Right renal pelvis (tissue), 4 donors: ENCODE measurements at places on chromosomes 6 and 20. TPM values are rescaled to one million over a fixed set of nuclear protein-coding genes. Genes with fewer than 3 reads are reported as not detected.

CTAGE9 gene
- not detected for polyA plus RNA-seq

DNA sequence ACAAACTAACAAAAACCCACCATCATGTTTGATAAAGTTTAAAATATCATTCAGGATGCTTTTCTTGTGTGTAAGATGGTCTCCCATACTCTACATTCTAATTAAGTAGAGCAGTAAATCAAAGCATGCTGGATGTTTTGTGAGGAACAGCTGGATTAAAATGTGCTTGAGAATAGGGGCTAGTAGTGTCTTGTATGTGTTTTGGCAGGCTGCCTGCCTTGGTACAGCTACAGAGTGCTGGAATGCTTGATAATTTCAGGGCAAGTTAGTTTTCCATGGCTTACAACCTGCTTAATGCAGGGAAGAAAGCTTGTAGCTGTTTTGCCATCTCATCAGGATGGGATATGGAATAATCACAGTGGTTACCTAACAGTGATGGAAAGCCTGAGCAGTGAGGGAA is 636.6 kb upstream of the MMS22L start:
- peak; percentile 2 for DNase-seq

DNA sequence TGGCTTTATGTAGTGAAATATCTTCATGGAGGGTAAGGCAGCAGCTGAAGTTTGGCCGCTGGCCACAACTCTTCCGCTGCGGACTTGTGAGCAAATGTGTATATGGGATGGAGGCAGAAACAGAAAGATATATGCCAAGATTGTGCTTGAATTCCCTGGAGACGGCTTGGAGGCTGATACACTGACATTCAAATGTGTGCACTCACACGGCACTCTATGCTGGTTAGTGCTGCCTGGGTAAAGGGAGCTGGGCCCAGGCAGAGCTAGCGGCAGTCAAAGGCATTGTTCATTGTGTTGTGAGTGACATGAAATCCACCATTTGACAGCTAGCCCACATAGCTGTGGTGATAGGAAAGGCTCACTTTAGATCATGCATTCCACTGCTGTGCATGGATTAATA is 202.7 kb downstream of the CLIC5 start:
- no peak for DNase-seq

GRCh38 chr6:134614606-134615485 is 296.9 kb upstream of the SGK1 start:
- DNase-seq, result no peak
